ENCODE measurements at places on chromosomes 13 and 19. TPM values are rescaled to one million over a fixed set of nuclear protein-coding genes. Genes with fewer than 3 reads are reported as not detected.

DNA sequence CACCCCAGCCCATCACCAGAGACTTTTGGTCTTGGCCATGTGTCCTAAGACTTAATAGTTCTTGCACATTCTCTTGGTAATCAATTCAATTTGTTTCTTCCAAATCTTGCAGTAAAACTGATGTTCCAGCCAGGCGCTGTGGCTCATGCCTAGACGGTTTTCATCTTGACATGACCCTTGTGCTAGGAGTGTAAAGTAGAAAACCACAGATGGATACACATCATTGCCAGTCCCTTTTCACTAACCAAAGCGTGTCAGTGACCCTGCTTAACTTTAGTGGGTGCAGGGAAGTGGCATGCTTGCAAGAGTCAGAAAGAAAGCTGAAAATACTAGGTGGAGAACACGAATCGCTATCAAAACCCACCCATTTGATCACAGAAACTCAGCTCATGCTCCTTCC, 18.0 kb upstream of the CD70 start:
- peak; percentile 61 for DNase-seq

GRCh38 chr19:18309525-18310064, 13.3 kb downstream of the LSM4 start:
- no peak for DNase-seq

LGALS7 gene
- total RNA-seq, result not detected

GRCh38 chr19:5128251-5128935, 159.5 kb downstream of the KDM4B start:
- no peak for DNase-seq

- peak; percentile 53 for DNase-seq
Measured at GRCh38 chr19:737591-738093, 13.3 kb upstream of the MISP start.

ZNF730 gene
- total RNA-seq, result 27.9 TPM

TSHZ3 gene
- not detected for total RNA-seq

- DNase-seq, result no peak
Measured at GRCh38 chr13:100040196-100040595, 48.7 kb upstream of the PCCA start.

PTPRS gene
- 88.7 TPM for total RNA-seq

- no peak for DNase-seq
Measured at GRCh38 chr13:49498206-49498605, 2.5 kb downstream of the PHF11 start.

GRCh38 chr13:99722931-99723330, 221.7 kb downstream of the TM9SF2 start:
- no peak for DNase-seq

GRCh38 chr13:37001921-37002250, 1.3 kb downstream of the EXOSC8 start:
- peak; percentile 19 for DNase-seq

- no peak for DNase-seq
Measured at GRCh38 chr13:34897220-34897619, 44.9 kb upstream of the NBEA start.

RRAS gene
- total RNA-seq, result 5.5 TPM

- DNase-seq, result no peak
Measured at GRCh38 chr13:97254816-97255215, 32.7 kb downstream of the MBNL2 start.

METTL21C gene
- not detected for total RNA-seq

SERP2 gene
- not detected for total RNA-seq

DNA sequence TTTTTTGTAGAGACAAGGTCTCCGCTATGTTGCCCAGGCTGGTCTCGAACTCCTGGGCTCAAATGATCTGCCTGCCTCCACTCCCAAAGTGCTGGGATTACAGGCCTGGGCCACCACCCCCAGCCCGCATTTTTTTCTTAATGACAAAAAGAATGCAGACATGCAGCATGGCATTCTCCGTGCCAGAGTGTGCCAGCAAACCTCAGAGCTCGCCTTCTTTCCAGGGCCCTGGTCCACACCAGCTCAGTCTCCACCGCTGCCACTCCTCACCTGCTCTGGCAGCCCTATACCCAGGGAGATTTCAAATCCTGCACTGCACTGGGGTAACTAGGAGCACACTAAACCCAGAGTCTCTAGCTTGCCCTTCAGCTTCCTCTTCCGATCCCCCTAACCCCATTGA, 41.7 kb downstream of the ZIC5 start:
- DNase-seq, result no peak

KCNRG gene
- not detected for total RNA-seq

GRCh38 chr19:55101261-55101660, 16.2 kb downstream of the PPP1R12C start:
- no peak for DNase-seq

FAM216B gene
- not detected for total RNA-seq

DNA sequence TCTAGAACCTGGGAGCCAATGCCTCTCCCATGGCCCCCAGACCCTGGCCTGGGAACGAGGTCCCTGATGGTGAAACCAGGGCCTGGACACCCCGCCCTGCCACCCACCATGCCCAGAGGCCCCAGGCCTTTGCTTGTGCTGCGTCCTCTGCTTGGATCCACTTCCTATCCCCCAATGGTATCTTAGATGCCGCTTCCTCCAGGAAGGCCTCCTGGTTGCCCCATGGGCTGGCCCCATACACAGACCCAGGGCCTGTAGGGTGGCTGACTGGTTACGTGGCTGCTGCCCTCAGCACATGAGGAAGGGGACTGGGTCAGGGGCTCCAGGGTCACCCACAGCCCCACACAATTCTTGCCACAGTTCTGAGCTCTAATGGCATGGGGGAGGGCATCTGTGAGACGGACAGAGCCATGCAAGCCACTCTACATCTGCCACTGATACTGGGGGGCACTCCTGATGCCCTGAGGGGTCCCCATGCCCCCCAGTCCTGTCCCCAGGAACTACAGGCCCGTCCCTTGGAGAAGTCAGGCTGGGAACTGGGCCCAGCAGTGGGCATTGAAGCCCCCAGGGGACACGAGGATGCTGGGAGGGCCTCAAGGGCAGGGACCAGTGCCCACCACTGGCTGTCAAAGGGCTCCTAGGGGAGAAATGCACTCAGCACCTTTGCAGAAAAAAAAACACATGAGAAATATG, 5.0 kb downstream of the RPL36 start:
- no peak for DNase-seq

GRCh38 chr13:33676045-33676989, 141.6 kb upstream of the RFC3 start:
- DNase-seq, result peak; percentile 37

DNA sequence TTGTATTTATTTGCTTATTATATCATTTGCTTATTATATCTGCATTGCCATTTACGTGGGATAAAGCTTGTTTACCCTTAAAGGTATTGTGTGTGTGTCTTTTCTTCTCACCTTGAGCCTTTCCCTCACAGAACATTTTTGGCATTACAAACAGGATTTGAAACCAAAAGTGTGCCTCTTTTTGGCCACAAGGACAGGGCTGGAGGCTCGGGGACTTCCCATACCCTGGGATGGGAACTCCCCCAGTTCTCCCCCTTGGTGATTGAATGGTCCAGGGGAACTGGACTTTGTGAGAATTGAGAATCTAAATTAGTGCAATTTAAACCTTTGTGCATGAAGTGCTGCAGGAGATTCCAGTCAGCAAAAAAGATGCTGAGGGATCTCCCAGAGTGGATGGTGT, 2.4 kb upstream of the ZNF506 start:
- DNase-seq, result no peak

CCL25 gene
- total RNA-seq, result 0.70 TPM

All from OCI-LY7 (cell line).